ENCODE measurements at places on chromosomes 6 and 20. TPM values are rescaled to one million over a fixed set of nuclear protein-coding genes. Genes with fewer than 3 reads are reported as not detected.

- no peak for DNase-seq
Measured at GRCh38 chr6:53526000-53526399, 18.9 kb downstream of the GCLC start.

DNA sequence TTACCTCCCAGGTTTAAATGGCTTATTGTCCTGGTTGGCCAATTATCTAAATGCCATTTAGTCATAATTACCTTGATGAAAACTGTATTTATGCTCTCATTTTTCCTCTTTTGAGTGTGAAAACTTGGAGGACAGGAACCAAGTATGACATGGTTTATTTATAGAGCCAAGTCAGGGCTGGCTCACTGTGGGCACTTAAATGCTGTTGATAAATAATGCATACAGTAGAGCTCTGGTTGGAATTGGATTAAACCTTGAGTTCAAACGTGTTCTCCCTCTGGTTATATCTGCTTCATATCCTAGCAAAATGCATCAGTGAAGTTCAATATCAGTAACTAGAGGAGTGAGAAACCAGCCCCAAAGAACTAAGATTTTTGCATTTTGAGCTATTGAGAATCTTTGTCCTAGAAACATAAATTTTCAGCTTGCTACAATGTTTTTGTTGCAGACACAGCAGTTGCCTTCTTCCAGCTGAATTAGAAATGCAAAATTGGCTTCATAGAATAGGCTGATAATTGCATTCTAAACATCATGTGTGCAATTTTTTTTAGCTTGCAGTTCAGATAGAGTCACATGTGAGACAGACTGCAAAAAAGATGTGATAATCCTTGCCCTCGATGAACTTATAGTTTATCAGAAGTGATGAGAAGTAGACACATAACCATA is 255.8 kb downstream of the BTBD3 start:
- no peak for DNase-seq

SIRPA gene
- 10.7 TPM for total RNA-seq

- no peak for DNase-seq
Measured at GRCh38 chr6:4403828-4404227, 268.5 kb upstream of the ECI2 start.

GRCh38 chr20:3471397-3472021 is 691 bp downstream of the ATRN start:
- DNase-seq = no peak

DNA sequence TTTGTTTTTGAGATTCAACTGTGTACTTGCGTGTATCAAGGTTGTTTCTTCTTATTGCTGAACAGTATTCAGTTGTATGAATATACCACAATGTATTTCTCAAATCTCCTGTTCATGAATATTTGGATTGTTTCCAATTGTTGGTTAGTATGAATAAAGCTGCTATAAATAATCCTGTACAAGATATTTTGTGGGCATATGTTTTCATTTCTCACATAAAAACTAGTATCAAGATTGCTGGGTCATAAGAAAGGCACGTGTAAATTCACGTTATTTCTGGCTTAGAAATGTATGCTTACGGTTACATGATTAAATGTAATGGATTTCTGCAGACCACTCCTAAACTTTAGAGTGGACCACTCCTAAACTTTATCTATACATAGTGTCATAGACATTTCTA is 96.6 kb downstream of the BTBD3 start:
- no peak for DNase-seq

DNA sequence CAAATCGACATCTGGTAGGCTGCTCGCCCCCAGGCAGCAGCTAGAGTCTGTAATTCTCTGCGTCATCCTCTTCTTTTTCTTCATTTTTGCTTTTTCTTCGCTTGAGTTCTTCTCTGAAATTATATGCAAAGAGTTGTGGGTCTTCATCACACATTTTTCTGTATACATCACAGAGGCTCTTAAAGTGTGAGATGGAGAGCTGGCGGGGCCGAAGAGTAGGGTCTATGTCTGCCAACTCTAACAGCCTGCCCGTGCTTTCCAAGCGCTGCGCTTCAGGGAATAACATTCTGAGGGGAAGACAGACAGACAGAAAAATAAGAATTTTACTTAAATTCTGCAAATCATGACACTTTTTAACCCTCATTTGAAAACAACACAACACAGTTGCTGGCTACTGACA is 6.0 kb upstream of the CLDN20 start:
- no peak for DNase-seq

DNA sequence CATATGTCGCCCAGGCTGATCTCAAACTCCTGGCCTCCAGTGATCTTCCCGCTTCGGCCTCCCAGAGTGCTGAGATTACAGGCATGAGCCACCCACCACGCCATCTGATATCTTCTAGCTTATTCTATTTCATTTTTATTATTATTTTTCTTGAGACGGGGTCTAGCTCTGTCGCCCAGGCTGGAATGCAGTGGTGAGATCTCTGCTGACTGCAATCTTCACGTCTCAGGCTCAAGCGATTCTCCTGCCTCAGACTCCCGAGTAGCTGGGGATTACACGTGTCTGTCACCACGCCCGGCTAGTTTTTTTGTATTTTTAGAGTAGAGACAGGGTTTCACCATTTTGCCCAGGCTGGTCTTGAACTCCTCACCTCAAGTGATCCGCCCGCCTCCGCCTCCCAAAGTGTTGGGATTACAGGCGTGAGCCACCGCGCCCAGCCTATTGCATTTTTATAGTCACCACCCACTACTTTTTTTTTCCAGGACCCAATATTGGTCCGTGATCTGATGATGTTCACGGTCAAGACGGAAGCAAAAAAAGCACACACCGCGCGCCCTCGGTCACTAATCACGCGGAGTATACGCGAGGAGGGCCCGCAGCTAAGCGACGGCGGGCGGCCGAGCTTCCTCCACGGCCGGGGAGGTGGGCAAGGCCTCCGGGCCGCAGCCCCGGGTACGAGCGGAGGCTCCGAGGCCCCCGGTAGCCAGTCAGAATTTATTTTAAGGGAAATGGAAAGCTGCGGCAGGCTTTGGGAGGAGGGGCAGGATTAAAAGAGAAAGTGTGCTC is 1.1 kb upstream of the LSM14B start:
- DNase-seq = no peak

DNA sequence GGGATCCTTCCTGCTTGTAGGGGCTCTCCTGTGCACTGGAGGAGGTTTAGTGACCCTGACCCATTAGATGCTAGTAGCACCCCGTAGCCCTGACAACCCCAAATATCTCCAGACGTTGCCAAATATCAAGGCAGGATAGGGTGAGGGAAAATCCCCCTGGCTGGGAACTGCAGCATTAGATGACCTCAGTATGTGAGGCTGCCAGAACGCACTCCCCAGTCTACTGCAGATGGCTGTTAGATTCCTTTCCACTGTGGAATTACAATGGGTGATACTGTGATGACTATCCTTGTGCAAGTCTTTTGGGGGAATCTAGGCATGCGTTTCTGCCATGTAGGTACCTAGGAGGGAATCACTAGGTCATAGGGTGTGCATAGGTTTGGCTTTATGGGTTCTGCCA is 226.3 kb upstream of the KCNG1 start:
- DNase-seq = no peak
